ENCODE measurements at places on chromosomes 2 and 18. TPM values are rescaled to one million over a fixed set of nuclear protein-coding genes. Genes with fewer than 3 reads are reported as not detected.
A peak's percentile ranks its signal among the peaks of the same experiment; 100 is the strongest.

- no peaks in the 10 kb centered on the region for H3K36me3 ChIP-seq
- H3K4me1 ChIP-seq: no peaks in the 10 kb centered on the region
- H3K4me3 ChIP-seq: no peak overlapping the region
- H3K27me3 ChIP-seq: no peaks in the 10 kb centered on the region
- H3K27ac ChIP-seq: no peak overlapping the region
Measured at GRCh38 chr18:63676526-63677323, 15.0 kb upstream of the SERPINB3 start.

Gene FSIP2
- 0.60 TPM for total RNA-seq

Gene SERPINB4
- total RNA-seq: not detected

DNA sequence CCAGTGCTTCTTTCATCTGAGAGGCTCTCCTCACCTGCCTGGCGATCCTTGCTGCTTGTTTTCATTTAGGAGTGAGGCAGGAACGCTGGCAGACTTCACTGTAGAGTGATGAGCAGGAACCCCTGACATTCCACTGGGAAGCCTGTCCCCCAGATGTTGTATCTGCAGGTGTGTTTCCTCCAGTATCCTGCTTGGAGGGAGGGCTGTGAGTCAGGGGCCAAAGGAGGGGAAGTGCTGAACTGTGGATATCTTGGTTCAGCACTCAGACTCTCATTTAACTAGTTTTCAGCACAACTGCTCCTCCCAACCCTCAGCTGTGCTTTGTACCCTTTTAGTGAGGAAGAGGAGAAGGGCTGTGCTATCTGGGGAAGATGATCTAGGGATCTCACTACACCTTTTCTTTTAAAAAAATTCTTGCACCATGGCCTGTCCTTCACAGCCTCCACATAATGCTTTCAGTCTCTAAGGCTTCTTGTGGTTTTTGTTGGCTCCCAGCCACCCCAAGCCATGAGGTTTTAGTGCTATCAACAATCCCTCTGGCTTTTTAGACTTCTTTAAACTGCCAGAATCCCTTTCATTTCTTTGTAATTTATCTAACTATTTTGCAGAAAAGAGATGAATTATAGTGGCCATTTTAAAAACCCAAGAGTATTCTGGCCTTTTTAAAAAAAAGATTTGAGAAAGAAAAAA is 11.2 kb downstream of the ANKAR start:
- H3K27me3 ChIP-seq: no peaks in the 10 kb centered on the region
- no peak overlapping the region for H3K4me3 ChIP-seq
- no peaks in the 10 kb centered on the region for H3K36me3 ChIP-seq
- peaks cover 4% of the 10 kb centered on the region for H3K4me1 ChIP-seq
- no peak overlapping the region for H3K27ac ChIP-seq

GRCh38 chr2:157920736-157921135 is 44.6 kb upstream of the ACVR1 start:
- no peaks in the 10 kb centered on the region for H3K36me3 ChIP-seq
- H3K27ac ChIP-seq: no peak overlapping the region
- no peaks in the 10 kb centered on the region for H3K27me3 ChIP-seq
- no peak for DNase-seq
- no peak overlapping the region for H3K4me3 ChIP-seq

Gene SP140
- total RNA-seq: 1.8 TPM

Gene PROC
- not detected for total RNA-seq

DNA sequence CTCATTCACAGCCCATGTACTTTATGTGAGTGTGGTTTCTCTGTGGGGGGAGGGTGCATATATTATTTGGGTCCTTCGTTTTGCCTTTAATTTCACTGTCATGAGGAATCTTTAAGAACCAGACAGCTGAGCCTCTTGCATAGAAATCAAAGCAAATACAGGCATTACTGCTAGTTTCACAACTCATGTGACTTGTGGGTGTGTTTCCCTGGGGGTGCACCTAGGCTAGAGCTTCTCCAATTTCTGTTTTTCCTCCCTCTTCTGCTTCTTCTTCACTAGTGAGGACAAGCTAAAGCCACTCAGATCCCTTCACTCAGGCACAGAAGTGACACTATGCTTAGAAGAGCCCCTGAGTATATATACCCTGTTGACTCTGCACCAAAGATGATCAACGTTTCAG is 131.4 kb downstream of the ACOXL start:
- no peak overlapping the region for H3K27ac ChIP-seq
- no peaks in the 10 kb centered on the region for H3K27me3 ChIP-seq
- no peaks in the 10 kb centered on the region for H3K36me3 ChIP-seq
- no peak for DNase-seq

Gene KANSL3
- total RNA-seq: 87.0 TPM

DNA sequence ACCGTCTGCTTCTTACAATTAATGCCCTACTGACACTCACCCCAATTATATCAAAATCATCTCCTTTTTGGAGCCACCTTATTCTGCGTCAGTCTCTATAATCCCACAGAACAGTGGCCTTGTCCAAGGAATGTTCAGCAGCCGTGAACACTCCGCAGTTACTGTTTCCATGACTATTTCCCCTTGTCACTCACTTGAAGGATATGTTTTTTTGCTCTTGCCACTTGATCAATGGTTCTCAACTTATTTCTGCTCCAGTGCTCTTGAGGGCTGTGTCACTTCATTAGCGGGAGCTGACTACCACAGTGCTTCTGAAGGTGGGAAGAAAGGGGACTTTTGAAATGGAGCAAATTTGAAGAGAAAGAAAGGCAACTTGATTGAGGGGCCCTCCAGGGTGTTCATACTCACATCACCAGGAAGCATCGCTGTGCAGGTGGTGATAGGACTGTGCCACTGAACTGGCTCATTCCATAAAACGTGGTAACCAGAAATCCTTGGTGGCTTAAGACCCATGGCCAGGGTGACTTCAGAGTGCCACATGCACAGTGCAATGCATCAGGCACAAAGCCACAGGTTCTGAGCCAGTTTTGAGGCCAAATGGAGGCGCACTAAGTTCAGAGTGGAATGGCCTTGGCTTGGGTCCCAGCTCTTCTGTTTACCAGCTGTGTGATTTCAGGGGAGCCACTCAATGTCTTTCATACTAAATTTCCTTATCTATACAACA is 320.6 kb upstream of the RAB12 start:
- H3K36me3 ChIP-seq: no peaks in the 10 kb centered on the region
- no peaks in the 10 kb centered on the region for H3K27me3 ChIP-seq
- DNase-seq: no peak
- H3K4me1 ChIP-seq: no peaks in the 10 kb centered on the region

DNA sequence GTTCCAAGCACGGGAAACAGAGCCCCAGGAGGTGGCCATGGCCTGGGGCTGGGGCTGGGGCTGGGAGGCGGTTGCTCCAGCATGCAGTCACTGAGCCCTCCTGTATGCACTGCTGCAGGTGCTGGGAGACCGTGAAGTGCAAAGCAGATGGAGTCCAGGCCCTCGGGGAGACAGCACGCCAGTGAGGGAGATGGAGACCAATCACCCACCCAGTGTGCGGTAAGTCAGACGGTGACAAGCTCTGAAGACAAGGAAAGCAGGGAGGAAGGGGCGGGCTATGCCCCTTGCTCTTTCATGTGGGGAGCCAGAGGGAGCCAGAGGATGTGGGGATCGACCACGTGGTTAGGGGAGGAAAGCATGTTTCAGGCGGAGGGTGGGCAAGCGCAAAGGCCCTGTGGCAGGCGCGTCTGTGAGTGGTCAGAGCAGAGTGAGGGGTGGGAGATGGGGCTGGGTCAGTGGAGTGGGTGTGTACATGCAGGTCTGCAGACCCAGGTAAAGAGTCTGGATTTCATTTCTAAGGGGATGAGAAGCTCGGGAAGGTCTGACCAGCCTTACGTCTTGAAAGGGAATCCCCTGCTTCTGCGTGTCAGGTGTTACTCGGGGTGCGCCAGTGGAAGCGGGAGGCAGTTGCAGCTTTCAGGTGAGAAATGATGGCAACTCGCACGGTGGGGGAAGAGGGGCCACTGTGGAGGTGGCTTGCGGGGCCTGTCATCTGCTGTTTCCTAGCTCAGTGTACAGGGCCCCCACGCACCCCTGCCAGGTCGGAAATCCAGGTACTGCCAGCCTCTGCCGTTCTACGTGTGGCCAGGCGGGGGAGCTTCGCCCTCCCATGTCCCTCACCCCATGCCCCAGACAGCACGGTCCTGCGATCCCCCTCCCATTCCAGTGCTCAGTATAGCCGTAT is 19.4 kb downstream of the RRM2 start:
- no peak overlapping the region for H3K27ac ChIP-seq
- DNase-seq: no peak
- no peaks in the 10 kb centered on the region for H3K36me3 ChIP-seq
- H3K27me3 ChIP-seq: no peaks in the 10 kb centered on the region

Gene VAMP5
- 91.6 TPM for total RNA-seq

Gene VWC2L
- total RNA-seq: not detected

Gene TUBB8B
- not detected for total RNA-seq

DNA sequence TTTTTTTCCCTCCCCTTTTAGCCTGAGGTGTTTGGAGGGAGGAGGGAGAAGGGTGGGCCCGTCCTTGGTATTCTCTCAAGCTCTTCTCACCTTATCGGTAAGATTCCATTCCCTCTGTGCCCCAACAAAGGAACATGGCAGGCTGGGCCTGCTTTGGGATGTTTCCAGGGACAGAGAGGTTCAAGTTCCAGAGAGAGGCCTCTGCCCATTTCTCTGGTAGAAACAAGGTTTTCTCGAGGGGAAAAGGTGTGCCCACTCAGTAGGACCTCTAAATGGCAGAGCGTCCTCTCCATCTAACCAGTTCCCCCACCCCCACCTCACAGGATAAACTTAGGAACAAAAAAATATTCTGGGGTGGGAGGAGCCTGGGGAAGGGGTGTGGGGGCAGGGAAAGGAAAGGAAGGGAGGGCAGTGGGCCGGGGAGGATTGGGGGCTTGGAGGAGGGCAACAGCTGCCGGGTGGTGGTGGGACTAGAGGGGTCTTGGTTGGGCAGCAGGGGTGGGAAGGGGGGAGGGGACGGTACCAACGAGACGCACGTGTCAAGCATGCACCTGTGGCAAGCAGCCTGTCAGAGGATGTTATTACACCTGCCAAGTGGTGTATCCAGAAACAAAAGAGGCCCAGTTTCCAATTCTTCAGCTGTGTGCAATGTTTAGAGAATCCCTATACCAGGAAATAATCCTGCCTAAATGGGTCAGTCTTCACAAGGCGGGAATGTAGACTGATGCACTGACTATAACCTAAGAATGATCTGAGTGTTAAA is 2.1 kb downstream of the PCBP1 start:
- no peaks in the 10 kb centered on the region for H3K27me3 ChIP-seq
- H3K4me3 ChIP-seq: peak overlapping the region; percentile 78
- no peak for DNase-seq
- peaks cover 24% of the 10 kb centered on the region for H3K36me3 ChIP-seq
- H3K27ac ChIP-seq: peak overlapping the region; percentile 98

- H3K27me3 ChIP-seq: no peaks in the 10 kb centered on the region
- H3K4me1 ChIP-seq: no peaks in the 10 kb centered on the region
- no peak for DNase-seq
- no peaks in the 10 kb centered on the region for H3K36me3 ChIP-seq
- H3K4me3 ChIP-seq: no peak overlapping the region
Measured at GRCh38 chr2:206305523-206306245, 31.2 kb downstream of the ZDBF2 start.

Gene C2orf80
- not detected for total RNA-seq

Gene TMEM169
- total RNA-seq: 0.59 TPM

DNA sequence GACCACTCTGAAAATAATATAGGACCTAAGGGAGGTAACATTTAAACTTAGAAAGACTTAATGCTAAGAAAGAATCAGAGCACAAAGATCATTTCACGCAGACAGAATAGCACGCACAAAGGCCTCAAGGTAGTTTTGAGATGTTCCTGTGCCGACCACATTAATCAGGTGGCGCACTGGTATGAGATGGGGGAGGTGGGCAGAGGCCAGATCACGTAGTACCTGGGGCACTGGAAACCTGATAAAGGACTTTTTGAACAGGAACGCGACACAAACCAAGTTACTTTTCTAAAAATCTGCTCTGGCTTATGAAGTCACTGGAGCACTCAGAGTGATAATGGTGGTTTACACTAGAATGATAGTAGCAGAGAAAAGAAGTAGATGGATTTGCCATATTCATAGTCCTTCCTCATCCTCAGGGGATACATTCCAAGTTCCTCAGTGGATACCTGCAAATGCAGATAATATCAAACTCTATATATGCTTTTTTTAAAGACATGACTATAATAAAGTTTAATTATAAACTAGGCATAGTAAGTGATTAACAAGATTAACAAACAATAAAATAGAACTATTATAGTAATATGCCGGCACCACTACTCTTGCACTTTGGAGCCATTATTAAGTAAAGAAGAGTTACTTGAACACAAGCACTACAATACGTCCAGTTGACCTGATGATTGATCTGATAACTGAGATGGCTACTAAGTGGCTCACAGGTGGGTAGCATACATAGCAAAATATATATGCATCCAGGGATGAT is 42.6 kb upstream of the CDCA7 start:
- H3K27ac ChIP-seq: no peak overlapping the region
- DNase-seq: no peak
- no peak overlapping the region for H3K4me3 ChIP-seq

Gene UGT1A8
- total RNA-seq: not detected

DNA sequence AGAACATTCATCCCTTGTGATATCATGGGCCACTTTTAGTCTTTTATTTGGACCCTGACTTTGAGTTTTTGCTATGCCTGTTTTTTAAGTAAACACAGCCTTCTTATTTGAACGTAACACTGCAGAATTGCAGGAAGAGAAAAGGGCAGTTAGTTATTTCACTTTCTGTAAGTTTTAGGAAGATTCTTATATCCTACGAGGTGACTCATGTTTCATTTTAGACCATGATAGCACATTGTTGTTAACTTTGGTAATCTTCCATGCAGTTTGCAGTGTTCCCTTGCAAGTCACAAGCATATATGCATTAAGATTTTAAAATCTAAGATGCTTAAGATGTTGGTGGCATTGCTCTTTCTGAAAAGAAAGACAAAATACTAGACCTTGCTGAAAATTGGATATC is 128.6 kb upstream of the EPC2 start:
- no peaks in the 10 kb centered on the region for H3K27me3 ChIP-seq
- no peaks in the 10 kb centered on the region for H3K4me1 ChIP-seq
- no peak overlapping the region for H3K27ac ChIP-seq
- peaks cover 24% of the 10 kb centered on the region for H3K36me3 ChIP-seq
- no peak overlapping the region for H3K4me3 ChIP-seq

GRCh38 chr18:51739044-51739666 is 541.7 kb upstream of the MEX3C start:
- H3K27ac ChIP-seq: no peak overlapping the region
- DNase-seq: no peak
- H3K36me3 ChIP-seq: no peaks in the 10 kb centered on the region
- H3K4me3 ChIP-seq: no peak overlapping the region
- no peaks in the 10 kb centered on the region for H3K27me3 ChIP-seq

Measured in tibial nerve (tissue), 4 donors.